Activated T-helper 17 cell treated with anti-CD3 and anti-CD28 coated beads, Interleukin-2, amount 50 U/mL, for 72 hours (primary cell): ENCODE measurements at places on chromosomes 7 and 10. TPM values are rescaled to one million over a fixed set of nuclear protein-coding genes. Genes with fewer than 3 reads are reported as not detected.

Gene MOGAT3
- total RNA-seq = not detected

Gene PRDX3
- total RNA-seq = 239 TPM

Gene SEMA3C
- total RNA-seq = not detected

Gene SLC26A4
- total RNA-seq = 14.7 TPM

DNA sequence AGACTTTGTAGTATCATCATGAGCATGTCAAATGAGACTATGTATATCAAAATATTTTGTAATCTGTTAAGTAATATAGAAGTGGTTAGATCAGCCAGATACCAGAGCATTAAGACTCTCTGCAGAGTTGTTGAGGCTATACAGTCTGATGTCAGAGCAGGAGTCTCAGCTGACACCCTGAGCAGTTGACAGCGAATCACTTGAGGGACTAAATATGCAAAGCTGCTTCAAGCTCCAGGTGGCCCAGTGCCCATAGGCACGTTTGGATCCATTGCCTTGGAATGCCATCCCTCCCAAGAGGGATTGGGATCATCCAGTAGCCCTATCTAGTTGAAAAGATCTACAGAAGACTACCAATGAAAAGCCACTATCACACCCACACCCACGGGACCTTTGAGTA is 210.2 kb downstream of the TAX1BP1 start:
- ATAC-seq = no peak

GRCh38 chr7:55571511-55572377 is 558 bp downstream of the VOPP1 start:
- peak; percentile 18 for ATAC-seq

- no peak for ATAC-seq
Measured at GRCh38 chr10:43237631-43238446, 29.0 kb downstream of the RASGEF1A start.

- ATAC-seq = peak; percentile 99
Measured at GRCh38 chr7:76343294-76343930, 15.4 kb downstream of the YWHAG start.

DNA sequence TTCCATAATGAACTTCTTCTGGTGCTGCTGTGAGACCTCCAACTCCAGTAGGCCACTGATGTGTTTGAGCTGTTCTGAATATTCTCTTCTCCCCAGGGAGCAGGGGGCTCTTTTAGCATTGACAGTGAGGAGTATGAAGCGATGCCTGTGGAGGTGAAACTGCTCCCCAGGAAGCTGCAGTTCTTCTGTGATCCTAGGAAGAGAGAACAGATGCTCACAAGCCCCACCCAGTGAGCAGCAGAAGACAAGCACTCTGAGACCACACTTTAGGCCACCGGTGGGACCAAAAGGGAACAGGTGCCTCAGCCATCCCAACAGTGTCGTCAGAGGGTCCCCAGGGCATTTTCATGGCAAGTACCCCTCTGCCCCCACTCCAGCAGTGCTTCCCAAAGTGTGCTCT is 49.3 kb downstream of the DENND11 start:
- no peak for ATAC-seq

DNA sequence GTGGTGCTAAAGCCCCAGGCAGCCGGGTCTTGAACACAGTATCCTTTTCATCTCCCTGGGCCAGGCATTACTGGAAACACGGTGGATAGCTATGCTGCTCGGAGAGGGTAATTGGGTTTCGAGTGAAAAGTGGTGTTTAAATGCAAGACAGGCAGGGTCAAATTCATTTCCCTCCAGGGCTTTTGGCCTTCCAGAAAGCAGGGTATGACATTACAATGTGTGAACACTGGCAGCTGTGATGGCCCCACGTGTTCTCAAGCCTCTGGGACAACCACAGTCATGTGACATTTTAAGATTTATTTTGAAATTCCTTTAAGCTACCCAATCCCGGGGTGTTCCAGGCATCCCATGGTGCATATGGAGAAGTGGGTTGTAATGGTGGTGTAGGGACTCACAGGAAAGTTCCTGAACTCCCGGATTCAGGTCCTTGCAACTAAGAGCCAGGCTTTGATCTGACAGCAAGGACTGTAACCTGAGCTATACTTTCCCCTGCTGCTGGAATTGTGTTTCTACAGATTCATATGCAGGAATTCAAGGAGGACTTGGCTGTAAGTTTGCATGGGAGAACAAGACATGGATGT is 46.8 kb downstream of the INSYN2A start:
- no peak for ATAC-seq

DNA sequence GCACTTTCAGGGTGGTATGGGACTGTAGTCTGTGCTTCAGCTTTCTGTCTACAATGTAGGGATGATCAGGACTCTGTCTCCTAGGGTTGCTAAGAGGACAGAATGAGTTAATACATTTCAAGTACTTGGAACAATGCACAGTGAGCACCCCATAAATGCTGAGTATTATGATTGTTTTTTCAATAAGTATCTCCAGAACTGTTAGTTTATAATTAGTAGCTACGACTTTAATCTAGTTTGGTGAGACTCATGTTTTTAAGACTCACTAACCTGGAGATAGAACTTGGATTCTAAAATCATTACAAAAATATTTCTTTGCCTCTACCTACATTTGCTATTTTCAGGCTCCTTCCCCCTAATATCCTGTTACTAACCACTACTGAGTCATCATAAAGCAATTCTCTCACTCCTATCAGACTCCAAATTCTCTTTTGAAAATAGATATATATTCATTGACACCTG is 95.3 kb downstream of the CPED1 start:
- ATAC-seq = no peak

DNA sequence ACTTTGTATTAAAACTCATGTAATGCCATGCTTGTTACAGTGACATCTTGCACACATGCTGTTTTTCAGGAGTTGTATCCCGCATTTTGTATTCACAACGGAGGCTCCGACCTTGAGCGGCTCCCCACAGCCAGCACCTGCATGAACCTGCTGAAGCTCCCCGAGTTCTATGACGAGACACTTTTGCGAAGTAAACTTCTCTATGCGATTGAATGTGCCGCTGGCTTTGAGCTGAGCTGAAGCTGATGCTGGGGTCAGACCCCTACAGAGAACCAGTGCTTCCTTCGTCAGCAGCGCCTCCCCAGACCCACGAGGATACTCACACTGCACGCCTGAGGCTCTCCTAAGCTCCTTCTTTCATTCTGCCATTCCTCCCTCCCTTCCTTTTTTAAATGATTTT is 69.3 kb upstream of the DNAJB6 start:
- no peak for ATAC-seq

DNA sequence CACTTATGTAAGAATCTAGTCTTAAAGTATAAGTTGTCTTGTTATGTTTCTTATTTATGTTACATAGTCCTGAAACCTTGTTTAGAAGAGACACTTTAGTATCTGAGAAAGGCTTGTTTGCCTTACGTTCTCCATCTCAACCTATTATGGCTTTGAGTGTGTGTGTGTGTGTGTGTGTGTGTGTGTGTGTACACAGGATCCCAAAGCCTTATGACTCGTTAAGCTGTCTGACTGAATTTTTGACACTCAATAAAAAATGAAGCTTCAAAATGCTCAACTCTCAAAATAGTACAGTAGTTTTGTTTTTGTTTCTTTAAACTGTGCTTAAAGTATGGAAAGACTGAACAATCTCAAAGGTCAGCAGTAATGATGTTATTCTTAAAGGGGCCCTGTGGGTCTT is 18.0 kb downstream of the CALU start:
- ATAC-seq = no peak

DNA sequence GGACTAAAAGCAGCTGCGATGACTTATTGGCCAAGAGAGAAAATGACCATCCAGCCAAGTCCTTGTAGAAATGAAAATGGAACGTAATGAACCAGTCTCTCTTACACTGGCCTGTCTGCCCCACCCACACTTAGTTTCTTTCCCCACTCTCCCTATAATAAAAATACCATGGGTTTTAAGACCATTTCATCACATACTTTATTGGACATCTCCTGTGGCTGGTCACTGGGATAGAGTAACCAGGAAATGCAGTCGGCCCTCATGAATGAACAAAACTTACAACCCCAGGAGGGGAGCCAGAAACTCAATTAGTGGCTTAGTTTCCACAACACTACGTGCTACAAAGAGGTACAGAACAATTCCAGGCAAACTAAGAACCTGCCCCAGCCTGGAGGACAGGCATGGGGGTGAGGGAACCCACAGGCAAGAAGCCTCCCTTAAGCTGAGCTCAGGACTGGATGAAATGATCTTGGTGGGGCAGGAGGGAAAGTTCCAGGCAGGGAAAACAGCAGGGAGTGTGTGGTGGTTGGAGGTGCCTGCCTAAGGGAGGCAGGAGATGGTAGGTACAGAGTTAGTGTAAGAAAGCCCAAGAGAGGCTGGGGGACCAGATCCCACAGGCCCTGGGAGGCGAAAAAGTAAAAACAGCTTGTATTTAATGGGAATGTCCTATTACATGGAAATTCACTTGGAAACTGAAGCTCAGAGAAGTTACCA is 29.6 kb downstream of the MKI67 start:
- no peak for ATAC-seq

- ATAC-seq = no peak
Measured at GRCh38 chr7:114944745-114945625, 23.1 kb downstream of the MDFIC start.

- ATAC-seq = no peak
Measured at GRCh38 chr10:101972761-101973160, 83.2 kb downstream of the ARMH3 start.

- no peak for ATAC-seq
Measured at GRCh38 chr10:117272195-117273076, 31.5 kb downstream of the SLC18A2 start.

DNA sequence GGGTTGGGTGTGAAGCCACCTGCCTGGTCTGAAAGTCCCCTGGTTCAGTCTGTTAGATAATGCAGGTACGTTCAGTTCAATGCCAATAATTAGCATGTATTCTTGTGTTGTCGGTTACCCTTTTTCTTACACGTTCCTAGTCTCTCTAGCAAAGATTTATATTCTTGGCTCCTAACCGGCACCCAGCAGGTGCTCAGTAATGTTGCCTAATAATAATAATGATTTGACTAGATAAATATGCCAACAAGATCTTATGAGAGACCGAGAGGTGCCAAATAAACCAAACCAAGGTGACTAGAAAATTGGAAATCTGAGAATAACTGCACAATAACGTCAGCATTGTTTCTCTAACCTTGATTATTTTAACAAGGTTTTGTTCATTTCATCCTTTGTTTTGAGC is 1.1 kb upstream of the SMIM30 start:
- ATAC-seq = no peak

GRCh38 chr10:1612908-1613307 is 124.4 kb downstream of the ADARB2 start:
- ATAC-seq = no peak

DNA sequence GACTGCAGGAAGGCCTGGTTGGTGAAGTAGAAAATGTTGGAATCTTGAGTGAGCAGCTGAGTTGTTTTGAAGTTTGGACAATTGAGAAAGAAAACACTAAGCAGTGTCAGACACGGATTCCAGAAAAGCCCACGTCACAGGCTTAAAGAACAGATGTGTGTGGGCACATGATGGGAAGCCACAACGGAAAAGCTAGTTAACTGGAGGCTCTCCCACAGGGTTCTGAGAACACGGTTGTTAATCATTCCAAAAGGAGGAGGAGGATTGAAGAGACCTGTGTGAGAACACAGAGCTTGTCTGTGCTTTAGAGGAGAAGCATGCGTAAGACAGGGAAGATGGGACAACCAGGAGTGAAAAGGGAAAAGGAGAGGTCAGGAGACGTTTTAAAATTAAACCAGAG is 42.6 kb downstream of the SHH start:
- ATAC-seq = no peak

GRCh38 chr7:22625251-22625650 is 101.7 kb upstream of the IL6 start:
- no peak for ATAC-seq

GRCh38 chr7:48154792-48155413 is 16.4 kb upstream of the ABCA13 start:
- peak; percentile 53 for ATAC-seq
